ENCODE measurements at places on chromosomes 16 and 17.

GRCh38 chr17:59830846-59831486 lies 61.8 kb downstream of the TUBD1 start:
- no peak for DNase-seq

DNA sequence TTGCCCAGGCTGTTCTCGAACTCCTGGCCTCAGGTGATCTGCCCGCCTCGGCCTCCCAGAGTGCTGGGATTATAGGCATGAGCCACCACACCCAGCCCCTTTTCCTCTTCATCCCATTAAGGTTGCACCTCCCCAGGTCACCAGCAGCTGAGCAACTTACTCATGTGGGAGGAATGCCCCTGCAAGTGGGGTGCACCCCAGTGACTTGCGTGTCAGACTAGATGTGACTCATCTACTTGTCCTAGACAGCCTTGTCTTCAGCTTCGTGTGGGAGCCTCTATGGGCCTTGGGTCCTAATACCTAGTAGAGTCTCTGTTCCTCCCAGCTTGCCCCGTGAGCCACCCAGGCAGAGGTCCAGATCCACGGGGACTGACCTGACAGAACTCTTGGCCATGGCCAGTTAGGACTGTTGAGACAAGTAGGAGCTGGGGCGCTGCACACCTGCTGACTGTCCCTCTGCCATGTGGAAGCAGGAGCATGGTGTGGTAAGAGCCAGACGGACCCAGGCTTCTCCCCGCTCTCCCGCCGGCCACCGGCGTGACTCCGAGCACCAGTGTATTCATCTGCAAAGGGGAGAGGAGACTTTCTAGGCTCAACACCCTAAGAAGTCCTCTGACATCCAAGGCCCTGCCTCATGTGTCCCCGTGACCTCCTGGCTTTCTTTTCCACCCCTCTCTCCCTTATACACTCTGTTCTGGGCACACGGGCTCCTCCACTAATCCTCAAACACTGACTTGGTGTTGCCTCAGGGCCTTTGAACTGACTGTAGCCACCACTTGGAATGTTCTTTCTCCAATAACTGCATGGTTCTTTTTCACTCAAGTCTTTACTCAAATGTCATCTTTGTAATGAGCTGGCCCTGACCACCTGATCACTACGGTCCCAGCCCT lies 11.6 kb upstream of the CBX4 start:
- no peak for DNase-seq

GRCh38 chr16:26453215-26453614 lies 613.5 kb upstream of the C16orf82 start:
- no peak for DNase-seq

DNA sequence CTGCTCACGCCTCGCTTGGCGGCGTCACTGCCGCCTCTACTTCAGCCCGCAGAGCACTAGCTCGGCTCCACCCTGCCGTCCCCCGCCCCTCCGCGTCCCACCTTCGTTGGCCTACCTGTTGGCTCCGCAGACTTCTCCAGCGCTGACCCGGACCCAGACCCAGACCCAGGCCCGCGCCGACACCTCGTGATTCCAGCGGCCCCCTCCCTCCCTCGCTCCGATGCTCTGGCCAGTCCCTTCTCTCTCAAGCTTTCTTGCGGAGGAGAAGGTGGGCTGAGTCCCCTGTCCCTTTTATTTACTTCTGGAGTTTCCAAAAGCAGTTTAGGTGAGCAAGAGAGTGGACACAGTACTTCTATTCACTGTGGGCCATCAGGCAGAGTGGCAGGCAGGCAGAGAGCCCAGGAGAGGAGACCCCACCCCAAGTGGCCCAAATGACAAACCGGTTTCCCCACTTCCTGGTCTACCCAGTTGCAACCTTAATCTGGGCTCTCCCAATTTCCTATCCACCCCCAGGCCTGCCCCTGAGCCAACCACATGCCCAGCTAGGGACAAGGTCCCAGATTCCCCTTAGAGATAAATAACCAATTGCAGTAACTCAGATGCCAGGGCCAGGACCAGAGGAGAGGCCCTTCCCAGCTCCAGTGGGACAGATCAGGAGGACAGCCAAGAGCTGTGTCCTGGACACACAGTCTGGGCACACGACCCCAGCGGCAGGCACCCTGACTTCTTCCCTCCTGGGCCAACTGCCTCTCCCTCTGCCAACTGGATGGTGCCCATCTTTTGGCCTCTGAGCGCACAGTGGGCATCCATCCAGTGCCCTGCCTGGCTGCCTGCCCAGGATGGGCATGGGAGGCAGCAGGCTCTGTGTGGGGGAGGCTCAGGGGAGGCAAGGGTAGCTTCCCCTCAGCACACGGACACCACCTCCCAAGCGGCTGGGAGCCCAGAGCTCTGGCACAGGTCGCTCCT lies 1.2 kb upstream of the SRCIN1 start:
- DNase-seq = no peak

DNA sequence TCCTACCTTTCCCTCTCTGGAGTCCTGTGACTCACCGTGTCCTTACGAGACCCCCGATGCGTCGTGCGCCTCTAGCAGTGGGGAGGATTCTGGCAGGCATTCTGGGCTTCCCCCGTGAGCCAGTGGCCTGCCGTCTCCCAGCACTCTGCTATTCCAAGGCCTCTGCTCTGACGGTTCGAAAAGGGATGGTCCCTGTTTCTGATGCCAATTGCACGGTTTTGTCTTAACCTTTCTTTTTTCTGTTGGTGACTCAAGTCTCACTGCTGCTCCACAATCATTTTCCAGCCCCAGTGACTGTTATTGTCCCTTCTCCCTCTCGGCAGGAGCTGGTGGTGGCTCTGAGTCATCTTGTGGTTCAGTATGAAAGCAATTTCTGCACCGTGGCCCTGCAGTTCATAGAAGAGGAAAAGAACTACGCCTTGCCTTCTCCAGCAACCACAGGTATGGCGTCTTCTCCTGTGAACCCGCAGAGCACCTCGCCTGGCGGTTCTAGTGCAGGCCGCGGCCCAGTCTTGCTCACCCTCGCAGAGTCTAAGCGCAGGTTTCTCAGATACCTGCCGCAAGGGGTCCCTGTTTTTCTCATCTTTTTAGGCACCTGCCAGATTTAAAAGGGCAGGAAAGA lies 100.1 kb upstream of the CHMP6 start:
- DNase-seq = peak; percentile 5

GRCh38 chr17:45783593-45784292 lies 377 bp upstream of the CRHR1 start:
- no peak for DNase-seq

GRCh38 chr17:8448310-8448709 lies 12.6 kb downstream of the NDEL1 start:
- DNase-seq = no peak

DNA sequence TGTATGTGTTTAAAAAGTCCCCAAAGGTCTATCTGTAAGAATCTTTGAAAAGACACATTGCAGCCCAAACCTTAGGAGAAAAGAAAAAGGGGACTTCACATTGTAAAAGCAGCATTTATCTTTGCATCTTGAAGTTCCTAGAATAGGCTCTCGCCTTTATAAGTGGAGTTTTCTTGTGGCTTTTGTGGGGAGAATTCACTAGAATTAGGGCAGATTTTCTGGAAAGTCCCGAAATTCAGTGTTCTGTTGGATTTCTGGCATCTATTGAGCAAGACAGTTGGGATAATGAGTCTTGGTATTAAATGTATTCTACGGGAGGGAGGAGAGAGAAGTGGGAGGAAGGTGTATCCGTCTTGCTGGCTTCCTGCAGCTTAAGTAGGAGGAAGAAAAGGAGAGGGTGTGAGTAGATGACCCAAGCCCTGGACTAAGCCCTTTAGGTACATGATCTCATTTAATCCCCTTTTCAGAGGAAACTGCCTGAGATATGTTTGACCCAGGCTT lies 62.6 kb downstream of the PRKCA start:
- DNase-seq = no peak

DNA sequence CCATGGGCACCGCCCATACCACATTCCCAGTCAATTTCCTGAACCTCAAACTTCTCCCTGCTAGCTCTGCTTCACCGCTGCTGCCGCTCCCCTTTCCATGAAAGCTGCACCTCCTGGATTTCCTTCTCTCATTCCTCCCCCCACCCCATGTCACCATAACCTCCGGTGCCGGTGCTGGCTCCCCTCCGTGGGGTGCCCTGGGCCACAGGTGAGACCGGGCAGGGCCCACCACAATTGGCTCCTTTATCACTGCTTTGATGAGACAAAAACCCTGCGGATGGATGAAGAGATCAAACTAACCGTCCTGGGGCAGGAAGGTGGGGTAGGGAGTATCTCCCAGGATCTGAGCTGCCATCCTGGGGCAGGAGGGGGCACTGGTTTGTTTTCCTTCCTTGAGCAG lies 111.3 kb upstream of the LHX1 start:
- no peak for DNase-seq

DNA sequence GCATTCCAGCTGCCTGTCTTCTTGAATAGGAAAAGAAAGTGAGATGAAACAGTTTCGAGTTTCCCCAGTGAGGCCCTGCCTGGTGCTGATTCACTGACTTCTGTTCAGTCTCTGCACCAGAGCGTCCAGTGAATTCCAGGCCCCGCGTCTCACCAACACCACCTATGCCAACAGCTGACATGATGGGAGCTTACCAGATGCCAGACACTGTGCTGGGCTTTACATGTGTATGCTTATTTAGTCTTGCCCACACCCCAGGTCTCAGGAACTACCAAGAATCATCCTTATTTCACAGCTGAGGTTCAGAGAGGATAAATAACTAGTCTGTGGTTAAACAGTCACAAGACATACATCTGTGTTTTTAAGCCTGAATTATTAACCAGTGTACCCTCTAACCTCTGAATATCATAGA lies 29.1 kb upstream of the IRX6 start:
- no peak for DNase-seq

DNA sequence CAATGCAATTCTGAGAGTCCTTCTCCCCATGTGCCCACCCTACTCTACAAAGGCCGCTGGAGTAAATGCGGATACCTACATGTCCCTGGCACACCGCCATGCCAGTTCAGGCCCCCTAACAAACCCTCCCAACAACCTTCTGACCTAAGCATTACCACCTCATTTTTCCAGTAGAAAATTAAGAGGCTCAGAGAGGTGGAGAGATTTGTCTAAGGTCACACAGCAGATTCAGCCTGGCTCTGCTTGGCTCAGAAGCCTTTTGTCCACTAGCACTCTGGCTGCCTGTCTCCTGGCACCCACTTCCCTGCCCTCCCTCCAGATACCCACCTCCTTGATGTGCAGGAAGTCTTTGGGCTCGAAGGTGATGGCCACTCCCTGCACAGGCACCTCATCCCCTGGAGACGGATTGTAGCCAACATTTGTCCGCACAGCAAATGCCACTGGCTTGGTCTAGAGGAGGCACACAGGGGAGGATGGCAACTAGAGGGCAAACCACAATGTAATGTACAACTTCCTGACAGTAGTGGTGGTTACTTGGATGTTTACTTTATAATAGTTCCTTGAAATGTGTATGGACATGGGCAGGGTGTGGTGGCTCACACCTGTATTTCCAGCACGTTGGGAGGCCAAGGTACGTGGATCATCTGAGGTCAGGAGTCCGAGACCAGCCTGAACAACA lies 10.2 kb downstream of the CACNB1 start:
- no peak for DNase-seq

DNA sequence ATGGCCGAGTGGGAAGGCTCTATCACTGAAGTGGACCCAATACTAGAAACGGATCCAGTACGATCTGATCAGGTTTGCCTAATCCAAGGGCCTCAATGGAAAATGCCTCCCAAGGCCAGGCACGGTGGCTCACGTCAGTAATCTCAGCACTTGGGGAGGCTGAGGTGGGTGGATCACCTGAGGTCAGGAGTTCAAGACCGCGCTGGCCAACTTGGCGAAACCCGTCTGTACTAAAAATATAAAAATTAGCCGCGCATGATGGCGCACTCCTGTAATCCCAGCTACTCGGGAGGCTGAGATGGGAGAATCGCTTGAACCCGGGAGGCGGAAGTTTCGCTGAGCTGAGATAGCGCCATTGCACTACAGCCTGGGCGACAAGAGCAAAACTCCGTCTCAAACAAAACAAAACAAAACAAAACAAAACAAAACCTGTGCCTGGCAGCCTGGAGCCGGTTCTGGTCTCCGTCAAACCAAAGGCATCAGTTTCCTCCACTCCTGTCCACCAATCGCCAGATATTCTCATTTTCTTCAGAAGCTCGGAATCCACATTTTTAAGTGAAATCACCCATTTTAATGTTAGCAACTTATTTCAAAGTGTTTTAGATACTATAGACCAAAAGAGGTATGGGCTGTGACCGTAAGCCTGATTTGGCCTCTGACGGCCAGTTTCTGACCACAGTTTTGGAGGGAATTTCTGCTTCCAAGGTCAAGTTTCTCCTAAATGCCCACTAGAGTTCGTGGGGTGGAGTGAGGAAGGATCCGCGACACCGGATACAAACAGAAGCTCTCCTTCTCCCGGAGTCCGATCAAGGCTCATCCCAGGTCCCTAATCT lies 664 bp downstream of the NQO1 start:
- no peak for DNase-seq
